ENCODE measurements at places on chromosomes 11 and 22. TPM values are rescaled to one million over a fixed set of nuclear protein-coding genes. Genes with fewer than 3 reads are reported as not detected.

DNA sequence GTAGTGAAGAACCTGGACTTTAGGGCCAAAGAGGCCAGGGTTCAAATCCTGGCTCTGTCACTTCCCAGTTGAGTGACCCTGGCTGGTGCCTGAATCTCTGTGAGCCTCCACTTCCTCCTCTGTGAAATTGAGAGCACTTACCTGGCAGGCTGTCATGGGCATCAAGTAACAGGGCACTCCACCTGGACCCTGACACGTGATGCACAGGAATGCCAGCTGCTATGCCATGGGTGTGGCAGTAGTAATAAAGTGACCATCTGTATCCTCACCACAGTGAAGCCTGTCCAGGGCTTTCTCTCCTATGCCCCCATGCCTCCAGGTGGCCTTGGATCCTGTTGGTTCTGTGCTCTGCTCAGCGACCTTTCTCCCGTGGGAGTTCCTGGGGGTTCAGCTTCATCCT is 29.8 kb upstream of the PPP6R3 start:
- DNase-seq: peak; percentile 2

GRCh38 chr11:134260503-134260902 is 7.1 kb downstream of the ACAD8 start:
- no peak for DNase-seq

Gene WBP2NL
- 0.41 TPM for total RNA-seq

DNA sequence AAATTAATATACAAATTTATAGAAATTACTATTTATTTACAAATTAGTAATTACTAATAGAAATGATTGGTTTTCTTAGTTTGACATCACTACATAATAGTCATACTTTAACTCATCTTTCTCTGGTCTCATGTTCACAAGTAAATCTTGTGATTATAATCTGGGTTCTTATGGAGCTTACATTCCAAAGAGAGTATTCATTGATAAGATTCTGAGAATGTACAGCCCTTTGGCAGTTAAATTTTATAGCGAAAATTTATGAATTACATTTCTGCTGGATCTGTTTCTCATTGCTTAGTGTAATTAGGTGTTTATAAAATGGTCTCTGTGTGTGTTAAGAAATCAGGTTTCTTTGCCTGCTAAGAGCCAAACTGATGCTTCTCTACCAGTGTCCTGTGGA is 175.2 kb downstream of the TMEM135 start:
- DNase-seq: no peak

Gene UNC93B1
- 16.3 TPM for total RNA-seq

- DNase-seq: no peak
Measured at GRCh38 chr11:89147229-89147628, 30.4 kb upstream of the TYR start.

GRCh38 chr11:72969894-72970335 is 155.7 kb downstream of the ATG16L2 start:
- no peak for DNase-seq

- no peak for DNase-seq
Measured at GRCh38 chr11:115385226-115385625, 119.0 kb downstream of the CADM1 start.

Gene DENND5A
- 37.6 TPM for total RNA-seq

GRCh38 chr22:39727541-39727940 is 157.0 kb downstream of the CACNA1I start:
- peak; percentile 8 for DNase-seq

DNA sequence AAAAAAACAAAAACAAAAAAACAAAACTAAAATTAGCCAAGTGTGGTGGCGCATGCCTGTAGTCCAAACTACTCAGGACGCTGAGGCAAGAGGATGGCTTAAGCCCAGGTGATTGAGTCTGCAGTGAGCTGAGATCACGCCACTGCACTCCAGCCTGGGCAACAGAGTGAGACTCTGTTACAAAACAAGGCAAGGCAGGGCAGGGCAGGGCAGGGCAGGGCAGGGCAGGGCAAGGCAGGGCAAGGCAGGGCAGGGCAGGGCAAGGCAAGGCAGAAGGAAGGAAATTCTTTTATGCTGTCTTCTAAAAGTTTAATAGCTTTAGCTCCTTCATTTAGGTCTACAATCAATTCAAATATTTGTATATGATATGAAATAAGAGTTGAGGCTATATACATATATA is 50.1 kb upstream of the RASSF10 start:
- no peak for DNase-seq

DNA sequence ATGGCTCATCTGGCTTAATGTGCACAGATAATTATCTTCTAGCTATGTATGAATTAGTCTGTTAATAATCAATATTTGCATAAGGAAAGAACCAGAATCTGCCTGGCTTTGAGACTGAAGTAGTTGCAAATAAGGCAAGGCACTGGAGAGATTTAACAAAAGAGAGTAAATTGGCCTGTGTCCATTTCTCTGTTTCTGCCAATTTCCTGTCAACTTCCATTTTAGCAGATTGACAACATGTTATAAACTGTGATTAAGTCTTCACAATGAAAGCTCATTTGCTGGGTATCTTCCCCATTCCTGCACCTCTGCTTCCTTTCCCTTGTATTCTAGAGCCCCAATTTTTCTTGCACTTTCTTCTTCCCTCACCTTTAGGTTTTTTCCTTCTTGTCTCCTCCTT is 5.3 kb upstream of the TMEM123 start:
- no peak for DNase-seq

DNA sequence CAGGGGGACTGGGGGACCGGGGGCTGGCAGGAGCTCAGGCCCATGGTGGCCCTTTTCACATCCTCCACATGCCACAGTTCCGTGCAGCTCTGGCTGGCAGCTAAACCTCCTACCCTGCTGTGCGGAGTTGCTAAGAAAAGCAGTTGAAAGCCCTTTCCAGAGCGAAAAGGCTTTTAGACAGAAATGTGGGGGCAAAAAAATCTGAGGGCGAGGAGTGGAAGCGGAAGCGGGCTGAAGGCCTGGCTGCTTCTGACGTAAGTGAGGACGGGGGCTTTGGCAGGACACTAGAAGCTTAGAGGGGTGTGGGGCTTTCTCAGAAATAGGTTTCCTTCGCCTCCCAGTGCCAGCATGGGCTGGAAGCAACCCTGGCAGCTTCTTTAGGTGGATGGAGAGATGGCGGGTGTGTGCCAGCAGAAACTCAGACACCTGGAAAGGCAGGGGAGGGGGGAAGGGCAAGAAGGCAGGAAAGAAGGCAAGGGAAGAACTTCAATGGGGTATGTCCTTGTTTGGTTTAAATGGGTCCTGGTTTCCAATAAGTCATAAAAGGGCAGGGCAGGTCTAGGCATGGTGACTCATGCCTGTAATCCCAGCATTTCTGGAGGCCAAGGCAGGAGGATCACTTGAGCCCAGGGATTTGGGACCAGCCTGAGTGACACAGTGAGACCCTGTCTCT is 11.2 kb upstream of the DGKZ start:
- peak; percentile 20 for DNase-seq

GRCh38 chr11:86288776-86289507 is 13.1 kb upstream of the HIKESHI start:
- no peak for DNase-seq

DNA sequence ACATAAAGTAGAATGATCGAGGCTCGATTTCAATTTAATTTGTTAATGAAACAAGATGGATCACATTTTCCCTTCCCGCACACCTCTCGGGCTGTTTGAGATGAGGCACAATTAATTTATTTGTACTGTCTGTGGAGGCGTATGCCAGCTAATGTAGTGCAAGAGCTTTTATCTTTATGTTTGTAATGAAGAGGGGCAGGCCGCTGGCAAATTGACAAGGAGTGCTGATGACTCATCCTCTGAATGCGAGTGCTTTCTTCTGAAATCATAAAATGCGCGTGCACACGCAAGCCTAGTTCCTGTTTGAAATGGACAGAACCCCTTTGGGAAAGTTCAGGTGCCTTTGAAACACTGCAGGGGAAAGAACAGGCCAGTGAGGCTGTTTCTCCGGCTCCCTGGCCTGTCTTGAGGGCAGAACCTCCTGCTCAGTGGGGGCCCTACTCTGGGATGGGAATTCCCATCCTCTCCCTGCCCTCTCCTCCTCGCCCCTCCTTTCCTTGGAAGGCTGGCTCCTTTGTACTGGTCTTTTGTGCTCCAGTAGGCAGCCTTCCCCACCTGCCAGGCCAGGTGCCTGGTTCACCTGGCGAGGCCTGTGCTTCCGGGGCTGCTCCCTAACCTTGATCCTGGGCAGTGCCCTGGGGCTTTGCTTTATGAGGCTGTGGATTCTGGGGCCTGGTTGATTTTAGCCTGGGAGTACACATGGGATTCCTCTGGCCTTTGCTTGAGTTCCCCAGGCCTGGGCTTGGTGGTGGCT is 50.3 kb downstream of the TEAD1 start:
- DNase-seq: peak; percentile 94

GRCh38 chr11:66907751-66908630 is 50.2 kb downstream of the PC start:
- DNase-seq: no peak

Gene PHF5A
- total RNA-seq: 80.0 TPM

DNA sequence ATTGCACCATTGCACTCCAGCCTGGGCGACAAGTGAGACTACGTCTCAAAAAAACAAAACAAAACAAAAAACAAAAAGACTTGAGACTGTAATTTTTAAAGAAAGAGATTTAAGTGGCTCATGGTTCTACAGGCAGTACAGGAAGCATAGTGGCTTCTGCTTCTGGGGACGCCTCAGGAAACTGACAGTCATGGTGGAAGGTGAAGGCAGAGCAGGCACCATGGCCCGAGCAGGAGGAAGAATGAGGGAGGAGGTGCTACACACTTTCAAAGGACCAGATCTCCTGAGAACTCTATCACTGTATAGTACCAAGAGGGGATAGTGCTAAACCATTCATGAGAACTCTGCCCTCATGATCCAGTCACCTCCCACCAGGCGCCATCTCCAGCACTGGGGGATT is 52.0 kb downstream of the CBL start:
- no peak for DNase-seq

Gene CDKN1C
- total RNA-seq: 2.4 TPM

DNA sequence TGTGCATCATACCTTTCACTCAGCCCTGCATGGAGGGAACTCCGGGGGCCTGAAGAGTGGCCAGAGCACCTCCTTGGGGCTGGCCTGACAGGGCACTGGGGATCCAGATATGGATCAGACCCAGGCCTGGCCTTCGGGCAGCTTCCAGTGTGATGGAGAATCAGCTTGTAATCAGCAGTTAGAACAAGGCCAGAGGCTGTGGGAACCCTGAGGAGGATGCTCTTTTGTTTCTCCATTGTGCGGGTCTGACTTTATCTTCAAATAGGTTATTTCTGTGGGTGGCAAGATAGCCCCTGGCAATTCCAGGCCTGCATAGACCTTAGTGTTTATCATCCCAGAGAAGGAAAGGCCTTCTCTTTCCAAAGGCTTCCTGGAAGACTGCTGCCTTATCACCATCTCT is 12.3 kb downstream of the DGAT2 start:
- no peak for DNase-seq

DNA sequence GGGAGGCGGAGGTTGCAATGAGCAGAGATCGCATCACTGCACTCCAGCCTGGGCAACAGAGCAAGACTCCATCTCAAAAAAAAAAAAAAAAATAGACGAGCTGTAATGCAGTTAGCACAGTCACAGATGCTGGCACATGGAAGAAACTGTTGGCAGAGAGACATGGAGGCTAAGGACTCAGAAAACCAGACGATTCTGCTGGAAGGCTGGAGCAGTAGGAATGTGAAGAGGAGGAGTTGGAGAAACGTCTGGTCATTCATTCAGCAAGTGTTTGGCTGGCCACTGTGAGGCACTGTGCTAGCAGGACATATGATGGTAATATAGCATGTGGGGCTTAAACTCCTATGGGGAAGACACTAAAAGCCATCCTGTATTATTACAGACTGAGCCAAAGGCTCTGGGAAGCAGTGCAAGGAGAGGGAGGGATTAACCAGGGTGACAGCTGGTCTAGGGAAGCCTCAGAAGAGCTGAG is 5.0 kb downstream of the UQCR10 start:
- no peak for DNase-seq

Gene TMEM41B
- total RNA-seq: 71.7 TPM

Gene DAGLA
- 0.18 TPM for total RNA-seq

- no peak for DNase-seq
Measured at GRCh38 chr22:41934284-41935014, 7.8 kb upstream of the TNFRSF13C start.

DNA sequence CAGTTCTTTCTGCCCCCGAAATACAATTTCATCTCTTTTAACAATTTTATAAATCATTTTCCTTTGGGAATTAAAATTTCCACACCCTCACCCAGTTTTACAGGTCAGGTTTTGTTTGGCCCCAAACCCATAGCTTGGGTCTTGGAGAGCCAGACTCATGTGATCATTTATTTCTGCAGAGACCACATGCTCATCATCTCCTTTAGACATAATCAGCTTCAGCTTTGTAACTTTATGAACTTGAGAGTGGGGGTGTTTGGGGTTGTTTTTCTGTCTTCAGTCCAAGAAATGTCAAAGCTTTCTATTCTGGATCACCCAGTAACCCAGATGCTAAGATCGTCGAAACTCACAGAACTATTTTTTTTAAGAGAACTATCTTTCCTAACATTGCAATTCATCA is 70.9 kb downstream of the DBX1 start:
- no peak for DNase-seq

Gene SLC25A17
- total RNA-seq: 27.3 TPM

DNA sequence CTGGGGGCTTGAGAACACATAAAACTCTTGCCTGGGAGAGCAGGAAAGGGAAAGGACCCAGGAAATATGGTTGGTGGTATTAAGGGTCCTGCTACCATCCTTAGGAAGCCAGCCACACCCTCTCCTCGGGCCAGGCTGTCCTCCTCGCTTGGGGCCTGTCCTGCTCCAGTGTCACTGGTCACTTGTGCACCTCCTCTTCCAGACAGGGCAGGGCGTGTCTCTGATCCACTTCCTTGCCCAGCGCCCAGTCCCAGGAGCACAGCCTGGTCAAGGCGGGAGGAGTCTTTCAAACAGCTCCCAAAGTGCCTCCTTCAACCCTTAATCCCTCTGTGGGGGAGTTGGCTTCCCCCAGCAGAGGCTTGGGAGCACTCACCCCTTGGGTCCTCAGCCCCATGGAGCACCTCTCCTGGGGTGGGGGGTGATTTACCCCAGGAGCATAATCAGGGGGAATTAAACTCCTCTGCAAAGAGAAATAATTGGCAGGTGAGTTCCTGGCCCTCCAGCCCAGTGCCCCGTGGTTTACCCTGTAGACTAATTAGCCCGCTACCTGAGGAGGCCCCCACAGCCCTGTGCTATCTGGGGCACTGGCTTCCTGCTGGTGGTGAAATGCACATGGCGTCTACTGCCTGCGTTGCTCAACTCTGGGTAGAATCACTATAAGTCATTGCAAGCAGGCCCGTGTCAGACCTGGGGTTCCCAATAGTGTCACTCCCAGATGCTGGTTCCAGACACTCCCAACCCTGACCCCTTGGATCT is 8.0 kb downstream of the TMPRSS6 start:
- DNase-seq: no peak

GRCh38 chr11:127618721-127619120 is 618.2 kb upstream of the KIRREL3 start:
- DNase-seq: no peak

Gene ARHGAP20
- total RNA-seq: not detected

Gene VWA5A
- total RNA-seq: 14.3 TPM

DNA sequence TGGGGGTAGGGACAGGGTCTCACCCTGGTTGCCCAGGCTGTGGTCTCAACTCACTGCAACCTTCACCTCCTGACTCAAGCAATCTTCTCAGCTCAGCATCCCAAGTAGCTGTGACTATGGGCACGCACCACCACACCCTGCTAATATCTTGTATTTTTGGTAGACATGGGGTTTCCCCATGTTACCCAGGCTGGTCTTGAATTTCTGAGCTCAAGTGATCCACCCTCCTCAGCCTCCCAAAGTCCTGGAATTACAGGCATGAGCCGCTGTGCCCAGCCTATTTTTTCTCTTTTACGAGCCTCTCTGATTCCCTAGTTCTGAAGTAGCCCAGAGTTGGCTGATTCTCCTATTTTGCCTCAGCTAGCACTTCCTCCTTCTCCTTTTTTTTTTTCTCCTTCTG is 83.6 kb downstream of the ZNF280B start:
- no peak for DNase-seq

- DNase-seq: no peak
Measured at GRCh38 chr11:10878408-10879214, 20.8 kb upstream of the ZBED5 start.
